ENCODE measurements at places on chromosomes 5 and 9.

GRCh38 chr9:111147041-111147440, 108.8 kb upstream of the LPAR1 start:
- DNase-seq: no peak

GRCh38 chr9:78542491-78543181, 245.7 kb downstream of the PSAT1 start:
- no peak for DNase-seq

GRCh38 chr5:143970159-143970558, 158.2 kb downstream of the HMHB1 start:
- DNase-seq: no peak

DNA sequence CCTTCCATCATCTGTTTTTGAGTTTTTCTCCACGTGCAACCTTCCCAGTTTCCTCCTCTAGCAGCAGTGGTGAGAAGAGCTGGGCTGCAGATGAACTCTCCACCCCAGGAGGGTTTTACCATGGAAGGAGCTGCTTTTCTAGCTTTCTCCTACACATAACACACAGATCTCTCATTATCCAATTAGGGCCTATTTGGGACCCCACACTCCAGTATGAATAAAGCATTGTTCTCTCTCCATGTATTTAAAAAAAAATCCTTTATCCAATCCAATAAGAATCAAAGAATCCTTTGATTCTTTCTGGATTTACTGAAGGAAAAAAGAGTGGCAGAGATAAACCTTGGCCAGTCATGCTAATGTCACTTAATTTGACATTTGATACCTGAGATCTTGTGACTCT, 31.6 kb upstream of the NAA35 start:
- DNase-seq: no peak

GRCh38 chr5:145141534-145141933, 693.6 kb downstream of the PRELID2 start:
- DNase-seq: no peak

DNA sequence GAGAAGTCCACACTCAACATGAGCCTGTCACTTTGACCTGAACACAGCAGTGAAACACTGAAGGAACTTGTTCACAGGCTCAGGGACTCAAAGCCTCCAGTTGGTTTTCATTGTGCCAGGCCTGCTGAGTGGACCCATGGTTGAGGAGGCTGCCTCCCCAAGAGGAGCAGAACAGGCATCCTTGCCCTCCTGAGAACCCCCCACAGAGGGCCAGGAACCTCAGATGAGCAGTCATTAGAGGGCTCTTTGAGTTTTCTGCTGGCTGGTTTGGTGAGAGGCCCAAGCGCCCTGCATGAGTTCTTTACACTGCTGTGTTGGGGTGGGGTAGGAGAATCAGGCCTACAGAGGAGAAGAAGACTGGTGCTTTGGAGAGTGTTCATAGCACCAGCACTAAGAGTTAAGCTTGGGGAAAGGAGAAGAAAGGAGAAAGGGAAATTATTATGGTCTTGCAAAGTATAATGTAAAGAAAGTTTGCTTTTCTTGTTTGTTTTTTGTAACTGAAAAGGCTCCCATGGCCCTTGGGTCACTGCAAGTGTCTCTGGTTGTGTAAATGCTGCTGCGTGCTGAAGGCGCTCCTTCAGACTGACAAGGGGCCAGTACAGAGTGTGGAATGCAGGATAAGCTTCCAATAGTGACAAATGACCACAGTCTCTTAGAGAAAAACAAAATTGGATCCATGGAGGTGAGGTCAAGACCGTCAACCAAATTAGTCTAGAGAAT, 100.2 kb downstream of the PDE8B start:
- DNase-seq: no peak

- no peak for DNase-seq
These were observed 153.4 kb upstream of the TLX3 start for GRCh38 chr5:171155621-171156020.

- no peak for DNase-seq
These were observed 1.1 kb upstream of the GNA14 start for GRCh38 chr9:77649109-77649812.

- no peak for DNase-seq
These were observed 83.0 kb downstream of the NPR3 start for GRCh38 chr5:32794086-32794485.

- DNase-seq: no peak
These were observed 143.9 kb downstream of the SLIT3 start for GRCh38 chr5:169157064-169157463.

DNA sequence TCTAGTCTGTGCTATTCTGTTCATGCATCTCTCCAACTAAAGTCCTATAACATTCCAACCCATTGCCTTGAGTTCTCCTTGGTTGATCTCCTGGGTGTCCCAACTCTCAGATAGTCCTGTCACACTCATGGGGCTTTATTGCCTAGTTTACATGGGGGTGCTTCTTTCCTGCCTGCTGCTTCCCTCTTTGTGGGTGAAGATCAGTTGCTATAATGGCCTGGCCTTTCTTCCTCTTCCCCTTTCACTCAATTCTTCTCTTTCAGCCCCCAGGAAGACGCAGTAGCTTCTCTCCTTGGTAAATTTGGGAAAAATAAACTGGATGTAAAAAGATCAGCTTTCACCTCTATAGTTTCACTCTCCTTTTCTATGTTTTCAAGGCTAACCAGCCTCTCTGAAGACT, 66.5 kb downstream of the PTCD2 start:
- no peak for DNase-seq

DNA sequence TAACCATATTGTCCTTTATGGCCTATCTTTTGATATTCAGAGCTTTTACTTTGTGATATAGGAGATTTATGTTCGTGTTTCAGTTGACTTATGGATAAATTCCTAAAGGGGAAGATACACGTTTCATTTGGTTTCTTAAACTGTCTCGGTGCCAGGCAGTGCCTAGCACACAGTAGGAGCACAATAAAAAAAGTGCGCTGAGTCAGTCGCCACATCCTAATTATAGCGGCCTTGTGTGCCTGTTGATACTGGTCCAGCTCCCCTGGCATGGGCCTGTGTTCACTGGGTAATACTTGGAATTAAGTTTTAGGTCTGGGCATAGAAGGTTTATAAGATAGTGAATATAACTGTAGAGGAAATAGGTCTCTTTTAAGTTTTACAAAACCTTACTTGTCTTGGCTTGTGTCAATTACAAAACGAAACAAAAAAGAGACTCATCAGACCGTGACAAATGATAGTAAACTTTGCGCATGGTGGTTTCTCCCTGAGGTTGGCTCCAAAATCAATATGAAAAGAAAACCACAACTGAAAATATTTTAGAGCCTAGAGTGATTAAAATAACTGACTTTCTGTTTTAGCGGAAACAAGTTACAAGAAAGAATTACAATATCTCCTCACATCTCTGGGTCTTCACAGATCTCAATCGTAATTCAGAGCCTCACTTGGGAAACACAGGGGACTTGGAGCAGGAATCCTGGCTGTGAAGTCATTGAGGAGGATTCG, 84.8 kb downstream of the MVB12B start:
- DNase-seq: no peak
